ENCODE measurements at places on chromosomes 6 and 20.

DNA sequence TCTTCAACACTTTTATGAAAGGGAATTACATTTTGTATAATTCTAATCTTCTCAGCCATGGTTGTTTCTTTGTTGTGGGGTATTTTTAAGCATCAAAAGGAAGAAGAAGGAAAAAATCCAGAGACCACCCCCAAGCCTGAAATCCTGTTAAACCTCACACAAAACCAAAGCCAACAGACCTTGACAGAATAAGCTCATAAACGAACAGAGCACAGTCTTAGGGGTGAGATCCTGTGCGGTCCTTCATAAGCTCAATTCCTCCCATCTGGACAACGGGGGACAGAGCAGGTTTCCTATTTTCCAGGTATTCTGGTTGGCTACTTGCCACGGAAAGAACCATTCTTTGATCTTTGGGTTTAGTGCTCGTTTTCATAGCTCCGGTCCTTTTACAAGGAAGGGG is 151.3 kb upstream of the SULF2 start:
- DNase-seq = no peak

GRCh38 chr20:56945057-56945456 is 316.0 kb downstream of the TFAP2C start:
- no peak for DNase-seq

- DNase-seq = no peak
Measured at GRCh38 chr6:133248241-133249001, 7.3 kb downstream of the EYA4 start.

- DNase-seq = peak; percentile 77
Measured at GRCh38 chr6:107716688-107717089, 107.4 kb downstream of the SCML4 start.

GRCh38 chr20:45367126-45367525 is 4.2 kb downstream of the SYS1 start:
- no peak for DNase-seq

GRCh38 chr6:17899491-17899890 is 87.9 kb downstream of the KIF13A start:
- no peak for DNase-seq

GRCh38 chr6:55659304-55659703 is 80.3 kb upstream of the HMGCLL1 start:
- DNase-seq = no peak

GRCh38 chr20:17569616-17570346 is at the start of gene DSTN:
Gene DSTN (plus strand): TSS chr20:17570075. CDS start chr20:17570209, 134 bp downstream.
- peak; percentile 85 for DNase-seq

DNA sequence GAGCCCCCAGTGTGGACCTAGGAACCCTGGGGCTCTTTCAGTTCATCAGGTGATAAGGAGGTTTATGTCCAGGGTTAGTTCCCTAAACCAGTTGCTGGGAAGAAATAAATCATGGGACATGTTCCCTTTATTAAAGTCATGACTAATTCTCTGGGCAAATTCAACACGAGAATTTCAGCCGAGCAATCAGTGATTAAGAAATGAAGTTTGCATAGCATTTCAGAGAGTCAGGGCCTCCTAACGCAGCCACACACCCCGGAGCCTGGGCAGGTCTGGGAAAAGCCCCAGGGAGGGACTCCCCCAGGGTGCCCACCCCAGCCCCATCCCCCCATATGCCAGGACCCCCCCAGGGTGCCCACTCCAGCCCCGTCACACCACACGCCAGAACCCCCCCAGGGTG is 20.1 kb downstream of the SLCO4A1 start:
- DNase-seq = no peak

DNA sequence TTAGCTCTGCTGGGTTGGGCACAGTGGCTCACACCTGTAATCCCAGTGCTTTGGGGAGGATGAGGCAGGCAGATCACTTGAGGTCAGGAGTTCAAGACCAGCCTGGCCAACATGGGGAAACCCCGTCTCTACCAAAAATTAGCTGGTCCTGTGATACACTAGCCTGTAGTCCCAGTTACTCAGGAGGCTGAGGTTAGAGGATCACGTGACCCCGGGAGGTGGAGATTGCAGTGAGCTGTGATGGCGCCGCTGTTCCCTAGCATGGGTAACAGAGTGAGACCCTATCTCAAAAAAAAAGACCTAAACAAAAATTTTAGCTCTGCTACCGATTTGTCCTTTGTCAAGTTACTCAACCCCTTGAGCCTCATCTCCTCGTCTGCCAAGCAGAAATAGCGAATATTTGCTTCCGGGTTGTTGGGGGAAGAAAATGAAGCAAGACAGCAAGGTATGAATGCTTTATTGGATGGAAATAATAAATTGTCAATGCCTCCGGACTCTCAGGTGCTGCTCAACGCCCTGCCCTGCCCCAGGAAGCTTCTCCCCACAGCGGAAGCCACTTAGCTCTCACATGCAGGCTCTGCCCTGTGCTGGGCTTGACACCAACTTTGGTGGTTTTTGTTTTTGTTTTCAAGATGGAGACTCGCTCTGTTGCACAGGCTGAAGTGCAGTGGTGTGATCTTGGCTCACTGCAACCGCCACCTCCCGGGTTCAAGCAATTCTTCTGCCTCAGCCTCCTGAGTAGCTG is 24.9 kb upstream of the ITCH start:
- DNase-seq = no peak

DNA sequence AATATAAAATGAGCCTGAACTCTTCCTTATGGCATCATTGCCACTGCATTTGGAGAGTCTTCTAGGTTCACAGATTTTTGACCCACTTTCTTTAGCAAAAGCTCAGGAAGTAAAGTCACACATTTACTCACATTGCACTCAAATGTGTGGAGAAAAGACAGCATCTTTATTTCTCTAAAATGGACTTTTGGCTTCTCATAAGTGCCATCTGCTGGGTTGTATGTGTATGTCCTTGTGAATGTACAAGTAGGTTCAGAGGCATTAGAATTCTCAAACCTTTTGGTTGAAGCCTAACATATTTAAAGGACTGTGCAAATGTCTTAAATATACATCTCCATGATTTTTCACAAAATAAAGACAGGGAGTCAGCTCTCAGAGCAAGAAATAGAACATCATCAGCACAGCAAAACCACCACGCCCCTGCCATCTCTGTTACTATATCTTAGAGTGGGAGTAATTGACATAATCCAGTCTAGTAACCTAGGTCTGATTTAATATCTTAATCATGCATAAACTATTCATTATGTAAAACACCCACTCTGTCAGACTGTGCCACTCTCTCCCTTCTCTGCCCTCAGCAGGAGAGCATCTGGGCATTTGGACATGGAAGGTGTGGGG is 42.2 kb upstream of the SPTLC3 start:
- no peak for DNase-seq

- no peak for DNase-seq
Measured at GRCh38 chr20:49797344-49797615, 15.3 kb upstream of the SLC9A8 start.

DNA sequence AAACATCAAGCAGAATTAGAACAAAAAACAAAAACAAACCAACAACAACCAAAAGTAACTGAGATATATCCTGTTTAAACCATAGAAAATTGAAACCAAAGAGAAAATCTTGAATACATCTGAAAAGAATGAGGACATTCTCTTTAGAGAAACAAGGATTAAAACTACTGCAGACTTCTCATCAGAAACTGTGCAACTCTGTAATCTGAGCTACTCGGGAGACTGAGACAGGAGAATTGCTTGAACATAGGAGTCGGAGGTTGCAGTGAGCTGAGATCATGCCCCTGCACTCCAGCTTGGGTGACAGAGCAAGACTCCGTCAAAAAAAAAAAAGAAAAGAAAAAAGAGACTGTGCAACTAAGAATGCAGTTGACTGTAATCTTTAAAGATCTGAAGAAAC is 153.4 kb downstream of the SYNDIG1 start:
- no peak for DNase-seq

DNA sequence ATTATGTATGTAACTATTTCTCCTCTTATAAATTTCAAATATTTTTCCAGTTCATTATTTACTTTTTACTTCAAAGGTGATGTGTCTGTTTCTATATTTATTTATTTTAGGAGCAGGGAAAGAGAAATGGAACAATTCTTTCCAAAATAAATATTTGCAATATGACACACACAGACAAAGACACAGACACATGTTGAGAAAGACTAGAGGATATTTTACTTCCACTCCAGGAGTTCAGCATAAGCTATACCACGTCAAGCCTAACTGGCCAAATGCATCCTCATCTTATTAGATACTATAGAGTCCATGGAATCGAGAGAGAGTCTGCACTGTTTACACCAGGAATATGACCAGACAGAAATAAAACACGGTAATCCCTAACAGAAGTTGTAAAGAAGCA is 13.3 kb downstream of the RALGAPA2 start:
- DNase-seq = no peak
